ENCODE measurements at places on chromosomes 5 and 9.

DNA sequence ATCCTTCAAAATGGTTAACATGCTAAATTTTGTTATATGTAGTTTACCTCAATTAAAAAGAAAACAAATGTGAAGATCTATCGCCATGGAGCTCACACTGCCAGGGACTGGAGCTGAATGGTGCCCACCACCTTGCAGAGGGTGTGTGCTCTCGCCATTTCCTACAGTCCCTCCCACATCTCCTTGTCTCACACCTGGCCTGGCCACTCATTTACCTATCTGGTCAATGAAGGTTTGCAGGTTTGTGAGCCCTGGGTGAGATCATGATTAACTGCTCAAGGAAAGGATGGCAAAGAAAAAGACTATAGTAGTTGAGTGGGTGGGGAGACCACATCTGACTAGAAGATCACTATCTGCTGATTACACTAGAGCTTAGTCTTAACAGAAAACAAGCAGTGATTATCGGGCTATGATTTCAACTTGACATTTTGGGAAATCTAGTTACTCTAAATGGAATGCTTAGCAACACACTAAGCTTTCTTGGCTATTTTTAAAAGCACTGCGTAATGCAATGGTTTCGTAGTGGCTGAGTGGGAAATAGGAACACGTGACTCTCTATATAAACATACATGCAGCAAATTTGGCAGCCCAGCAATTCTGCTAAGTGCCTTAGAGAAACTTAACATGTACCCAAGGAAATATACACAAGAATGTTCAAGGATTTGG lies 27.3 kb downstream of the PUM3 start:
- no peak for DNase-seq

DNA sequence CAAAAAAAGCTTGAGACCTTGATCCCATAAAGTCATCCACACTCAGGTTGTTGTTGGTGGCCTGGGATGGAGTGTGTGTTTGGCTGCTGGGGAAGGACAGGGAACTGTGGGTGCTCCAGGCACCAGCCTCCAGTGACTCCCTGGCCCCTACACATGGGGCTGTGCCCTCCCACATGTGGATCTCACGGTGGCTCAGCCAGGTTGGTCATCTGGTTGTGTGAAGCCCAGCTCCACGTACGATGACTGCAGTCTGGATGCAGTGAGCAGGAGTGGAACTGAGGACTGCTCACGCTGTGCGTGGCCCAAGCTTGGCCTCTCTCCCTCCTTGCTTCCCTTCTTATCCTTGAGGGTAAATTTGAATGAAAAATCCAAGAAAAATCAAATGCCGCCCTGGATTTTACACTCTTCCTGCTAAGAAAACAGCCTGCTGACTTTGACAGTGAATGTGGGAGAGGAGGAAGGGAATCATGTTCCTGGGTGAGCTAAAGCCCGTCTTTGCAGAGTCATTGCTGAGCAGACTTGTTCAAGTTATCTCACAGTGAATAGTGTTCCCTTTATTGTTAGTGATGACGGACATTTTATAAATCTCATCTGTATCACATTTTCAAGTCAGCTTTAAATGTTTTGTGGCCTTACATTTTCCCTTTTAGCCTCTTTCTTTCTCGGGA lies 65.1 kb upstream of the CACNA1B start:
- DNase-seq = no peak

DNA sequence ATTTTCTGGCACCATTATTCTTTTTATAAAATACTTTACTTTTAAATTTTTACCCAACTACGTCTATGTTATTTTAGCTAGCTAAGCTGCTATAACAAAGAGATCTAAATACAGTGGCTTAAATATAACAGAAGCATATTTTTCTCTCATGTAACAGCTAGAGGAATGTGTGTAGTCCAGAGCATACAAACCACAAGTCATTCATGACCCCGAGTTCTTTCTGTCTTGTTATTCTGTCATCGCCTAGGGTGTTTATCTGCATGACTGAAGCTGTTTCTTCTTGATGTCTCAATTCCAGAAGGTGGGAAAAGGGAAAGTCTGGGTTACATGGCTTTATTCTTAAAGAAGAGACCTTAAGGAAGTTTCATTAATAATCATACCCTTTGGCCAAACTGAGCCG lies 136.9 kb upstream of the RFX3 start:
- no peak for DNase-seq

- no peak for DNase-seq
Observed at GRCh38 chr5:172494630-172495505, 40.5 kb upstream of the SH3PXD2B start.

DNA sequence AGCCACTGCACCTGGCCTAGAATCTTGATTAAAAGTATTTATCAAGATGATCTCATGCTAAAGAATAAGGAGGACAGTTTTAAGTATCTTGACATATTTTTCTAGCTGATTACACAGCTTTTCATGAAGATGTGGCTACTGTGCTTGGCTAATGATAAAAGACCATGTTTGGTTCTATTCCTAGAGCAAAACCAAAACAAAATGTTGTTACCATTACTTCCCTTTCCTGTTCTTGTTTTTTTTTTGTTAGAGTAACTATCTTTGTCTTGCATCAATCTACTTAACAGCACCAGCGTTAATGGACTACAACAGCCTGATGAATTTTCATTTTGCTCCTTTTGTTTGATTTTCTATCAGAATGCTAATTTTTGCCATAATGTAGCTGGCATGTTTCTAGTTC lies 86.2 kb upstream of the DHFR start:
- DNase-seq = no peak

GRCh38 chr9:15357050-15357653 lies 50.1 kb upstream of the TTC39B start:
- DNase-seq = no peak

DNA sequence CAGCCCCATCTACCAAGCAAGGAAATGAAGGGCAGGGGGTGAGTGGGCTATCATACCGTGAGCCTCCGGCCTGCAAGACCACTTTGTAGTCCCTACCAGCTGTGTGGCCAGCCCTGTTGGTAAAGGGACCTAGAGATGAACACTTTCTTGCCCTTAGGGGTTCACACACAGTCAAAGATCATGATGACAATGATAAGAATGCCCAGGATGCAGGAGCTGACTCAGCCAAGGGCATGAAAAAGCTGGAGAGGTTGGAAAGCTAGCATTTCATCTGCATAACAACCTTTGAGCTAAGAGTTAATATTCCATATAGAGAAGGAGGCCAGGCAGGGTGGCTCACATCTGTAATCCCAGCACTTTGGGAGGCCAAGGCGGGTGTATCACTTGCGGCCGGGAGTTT lies 19.2 kb upstream of the FGFR4 start:
- no peak for DNase-seq

- no peak for DNase-seq
Observed at GRCh38 chr9:6893350-6894131, 135.8 kb downstream of the KDM4C start.

DNA sequence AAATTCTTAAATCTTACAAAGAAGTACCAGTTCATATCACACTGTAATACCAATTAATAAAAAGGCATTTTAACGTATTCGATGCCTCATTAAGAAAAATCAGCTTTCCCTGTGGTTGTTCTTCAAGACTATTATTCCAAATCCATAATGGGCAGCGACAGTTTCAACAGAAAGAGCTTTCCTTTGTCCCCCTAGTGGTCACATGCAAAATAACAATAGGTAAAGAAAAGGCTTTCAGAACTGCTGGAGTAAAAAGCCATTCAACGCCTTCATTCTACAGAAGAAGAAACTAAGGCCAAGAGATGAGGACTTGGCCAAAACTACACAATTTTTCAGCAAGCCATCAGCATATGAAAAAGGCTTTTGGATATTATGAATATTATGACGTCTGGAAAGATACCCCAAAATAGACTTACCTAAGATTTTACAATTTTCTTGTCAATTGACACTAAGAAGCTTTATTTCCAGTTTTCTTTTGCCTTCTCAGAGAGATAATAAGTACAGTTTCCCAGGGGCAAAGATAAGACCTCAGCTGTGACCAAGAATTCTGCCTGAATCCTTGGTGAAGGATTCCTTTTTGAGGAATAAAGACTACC lies 6.7 kb upstream of the CDH6 start:
- DNase-seq = peak; percentile 4

Data from DMS 273 treated with DMSO at 0.1 percent for 48 hours (cell line).